Psoas muscle (tissue), 8 donors: ENCODE measurements at places on chromosomes 5 and 9. TPM values are rescaled to one million over a fixed set of nuclear protein-coding genes. Genes with fewer than 3 reads are reported as not detected.

GRCh38 chr9:107734256-107735013 is 244.9 kb upstream of the KLF4 start:
- peak; percentile 28 for DNase-seq

- DNase-seq, result no peak
Measured at GRCh38 chr5:24094081-24094679, 550.6 kb downstream of the CDH10 start.

- DNase-seq, result no peak
Measured at GRCh38 chr5:58810086-58810485, 227.2 kb downstream of the RAB3C start.

GRCh38 chr9:111271481-111272080 is 58.4 kb downstream of the OR2K2 start:
- DNase-seq, result no peak

- DNase-seq, result no peak
Measured at GRCh38 chr5:10964806-10965205, 203.8 kb upstream of the DAP start.

- DNase-seq, result no peak
Measured at GRCh38 chr5:132877938-132878337, 4.5 kb downstream of the LEAP2 start.

- no peak for DNase-seq
Measured at GRCh38 chr9:128077847-128078503, 9.9 kb downstream of the SLC25A25 start.

DNA sequence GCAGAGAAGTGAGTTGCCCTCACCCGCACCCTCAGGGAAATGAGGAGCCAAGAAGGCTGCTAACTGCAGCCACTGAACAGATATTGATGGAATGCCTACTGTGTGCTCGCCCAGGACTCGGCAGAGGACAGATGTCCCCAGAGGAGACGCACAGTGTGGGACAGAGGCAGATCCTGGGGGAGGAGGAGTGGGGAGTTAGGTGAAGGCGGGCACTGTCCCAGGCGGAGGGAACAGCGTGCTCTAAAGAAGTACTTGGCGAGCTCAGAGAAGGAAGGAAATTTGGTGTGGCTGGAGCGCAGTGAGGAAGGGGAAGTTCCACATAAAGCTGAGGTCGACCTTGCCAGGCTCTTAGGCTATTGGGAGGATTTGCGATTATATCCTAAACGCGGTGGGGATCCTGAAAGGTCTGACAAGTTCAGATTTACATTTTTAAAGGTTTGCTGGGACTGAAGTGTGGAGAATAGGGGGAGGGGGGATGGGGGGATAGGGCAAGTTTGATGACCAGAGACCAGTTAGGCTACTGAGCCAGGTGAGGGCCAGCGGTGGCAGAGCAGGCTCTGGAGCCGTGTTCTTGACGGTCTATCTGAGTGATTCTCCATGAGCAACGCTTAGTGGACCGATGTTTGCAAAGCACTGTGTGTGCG is 23.6 kb upstream of the CERCAM start:
- no peak for DNase-seq

Gene FIBCD1
- total RNA-seq, result not detected

GRCh38 chr5:123093601-123094236 is 4.7 kb downstream of the PRDM6 start:
- no peak for DNase-seq

GRCh38 chr5:148950892-148951291 is 112.0 kb downstream of the SH3TC2 start:
- DNase-seq, result no peak

DNA sequence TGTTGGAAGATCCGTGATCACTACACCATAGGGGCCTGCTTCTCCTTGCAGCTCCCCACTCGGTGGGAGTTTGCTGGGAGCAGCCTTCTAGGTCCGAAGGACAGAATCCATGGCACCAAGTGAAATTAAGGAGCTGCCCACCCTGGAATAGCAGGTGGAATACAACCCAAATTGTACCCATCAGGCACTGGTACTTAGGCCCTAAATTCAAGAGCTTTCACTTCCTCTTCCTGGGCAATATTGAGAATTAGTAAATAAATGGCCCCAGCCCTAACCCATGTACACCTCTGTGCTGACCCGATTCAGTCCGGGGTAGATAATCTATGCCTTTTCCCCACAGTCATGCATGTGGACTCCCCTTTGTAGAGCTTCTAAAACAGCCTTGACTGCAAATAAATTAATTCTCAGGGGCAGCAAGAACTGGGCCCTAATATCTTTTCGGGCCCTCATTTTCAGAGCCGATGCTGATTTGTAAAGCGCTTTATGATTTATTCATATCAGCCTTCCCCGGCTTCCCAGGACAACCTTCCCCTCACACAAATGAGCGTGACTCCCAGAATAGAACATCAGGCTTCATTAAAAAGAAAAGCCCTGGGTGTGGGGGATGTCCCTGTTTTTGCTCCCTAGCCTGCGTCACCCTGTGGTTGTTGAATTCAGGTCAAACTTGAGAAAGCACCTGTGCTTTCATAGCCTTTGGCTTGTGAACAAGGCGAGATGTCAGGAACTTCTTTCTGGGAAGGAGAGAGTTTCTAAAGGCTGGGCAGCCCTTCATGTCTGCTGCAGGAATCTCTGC is 126.1 kb upstream of the TBC1D2 start:
- DNase-seq, result no peak

- DNase-seq, result no peak
Measured at GRCh38 chr9:87197349-87198130, 250.2 kb upstream of the GAS1 start.

GRCh38 chr5:139374909-139375308 is 8.2 kb downstream of the SLC23A1 start:
- no peak for DNase-seq

- no peak for DNase-seq
Measured at GRCh38 chr5:1831677-1832313, 30.6 kb downstream of the NDUFS6 start.

Gene CAMK2A
- total RNA-seq, result 41.7 TPM

DNA sequence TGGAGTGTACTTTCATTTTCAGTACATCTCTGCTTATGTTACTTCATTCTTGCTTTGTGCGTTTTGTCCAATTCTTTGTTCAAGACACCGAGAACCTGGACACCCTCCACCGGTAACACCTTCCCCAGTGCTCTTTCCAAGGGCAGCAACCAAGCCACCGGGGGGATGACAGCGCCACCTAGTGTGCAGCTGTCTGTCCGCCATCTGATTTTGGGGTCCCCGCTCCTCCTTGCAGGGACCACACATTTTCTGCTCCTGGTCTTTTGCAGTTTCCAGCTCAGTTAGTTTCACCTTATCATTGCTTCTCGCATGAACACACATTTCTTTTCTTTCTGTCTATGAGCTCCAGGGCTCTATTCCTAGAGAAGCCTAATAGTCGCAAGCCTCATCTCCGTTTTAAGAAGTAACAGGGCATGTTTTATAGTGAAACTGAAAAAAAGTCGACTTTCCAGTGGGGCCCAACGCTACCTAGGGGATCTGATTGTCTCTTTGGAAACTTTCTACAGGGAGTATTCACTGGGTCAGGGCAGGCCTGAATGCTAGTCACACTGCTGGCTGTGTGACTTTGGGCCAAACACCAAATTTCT is 152.1 kb downstream of the FSTL4 start:
- no peak for DNase-seq

DNA sequence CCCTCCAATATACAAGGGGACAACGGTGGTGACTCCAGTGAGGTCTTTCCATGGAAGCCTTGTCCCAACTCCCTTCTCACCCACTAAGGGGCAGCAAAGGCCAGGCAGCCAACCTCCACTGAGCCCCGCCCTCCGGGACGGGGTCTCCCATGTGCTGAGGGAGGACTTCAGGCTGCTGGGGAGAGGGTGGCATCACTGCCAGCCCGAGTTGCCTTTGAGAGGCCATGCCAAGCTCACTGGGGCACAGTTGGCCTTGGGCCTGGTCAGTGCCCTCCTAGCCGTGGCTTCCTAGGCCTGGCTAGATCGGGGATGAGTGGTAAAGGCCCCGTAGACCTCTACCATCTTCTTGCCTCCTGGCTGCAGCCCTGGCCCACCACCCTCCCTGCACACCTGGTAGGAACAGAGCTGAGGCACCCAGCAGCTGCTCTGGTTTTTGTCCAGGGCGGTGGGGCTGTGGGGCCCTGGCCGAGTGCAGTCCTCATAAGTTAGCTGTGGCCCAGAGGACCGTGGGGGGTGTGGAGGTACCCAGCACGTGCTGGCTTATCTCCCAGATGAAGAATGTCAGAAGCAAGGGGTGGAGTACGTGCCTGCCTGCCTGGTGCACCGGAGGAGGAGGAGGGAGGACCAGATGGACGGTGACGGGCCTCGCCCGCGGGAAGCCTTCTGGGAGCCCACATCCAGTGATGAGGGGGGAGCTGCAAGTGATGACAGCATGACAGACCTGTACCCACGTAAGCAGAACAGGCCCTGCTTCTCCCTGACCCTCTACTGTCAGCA is 3.2 kb downstream of the SURF2 start:
- no peak for DNase-seq

Gene SLC36A2
- 27.9 TPM for total RNA-seq

DNA sequence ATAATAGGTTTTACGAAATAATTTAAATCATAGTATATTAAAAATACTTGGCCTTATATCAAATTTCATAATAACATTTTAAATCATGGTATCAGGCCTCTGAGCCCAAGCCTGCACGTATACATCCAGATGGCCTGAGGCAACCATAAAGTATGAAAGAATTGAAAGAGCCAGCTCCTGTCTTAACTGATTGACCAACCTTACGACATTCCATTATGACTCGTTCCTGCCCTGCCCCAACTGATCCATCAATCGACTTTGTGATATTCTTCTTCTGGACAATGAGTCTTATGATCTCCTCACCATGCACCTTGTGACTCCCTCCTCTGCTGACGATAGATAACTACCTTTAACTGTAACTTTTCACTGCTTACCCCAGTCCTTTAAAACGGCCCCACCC is 545.0 kb downstream of the MTRR start:
- no peak for DNase-seq

Gene MEIKIN
- total RNA-seq, result not detected

Gene SVEP1
- total RNA-seq, result 5.5 TPM

Gene SMC5
- 19.1 TPM for total RNA-seq

Gene IFNA6
- total RNA-seq, result not detected

- DNase-seq, result no peak
Measured at GRCh38 chr9:91163444-91163772, 198.3 kb downstream of the AUH start.

DNA sequence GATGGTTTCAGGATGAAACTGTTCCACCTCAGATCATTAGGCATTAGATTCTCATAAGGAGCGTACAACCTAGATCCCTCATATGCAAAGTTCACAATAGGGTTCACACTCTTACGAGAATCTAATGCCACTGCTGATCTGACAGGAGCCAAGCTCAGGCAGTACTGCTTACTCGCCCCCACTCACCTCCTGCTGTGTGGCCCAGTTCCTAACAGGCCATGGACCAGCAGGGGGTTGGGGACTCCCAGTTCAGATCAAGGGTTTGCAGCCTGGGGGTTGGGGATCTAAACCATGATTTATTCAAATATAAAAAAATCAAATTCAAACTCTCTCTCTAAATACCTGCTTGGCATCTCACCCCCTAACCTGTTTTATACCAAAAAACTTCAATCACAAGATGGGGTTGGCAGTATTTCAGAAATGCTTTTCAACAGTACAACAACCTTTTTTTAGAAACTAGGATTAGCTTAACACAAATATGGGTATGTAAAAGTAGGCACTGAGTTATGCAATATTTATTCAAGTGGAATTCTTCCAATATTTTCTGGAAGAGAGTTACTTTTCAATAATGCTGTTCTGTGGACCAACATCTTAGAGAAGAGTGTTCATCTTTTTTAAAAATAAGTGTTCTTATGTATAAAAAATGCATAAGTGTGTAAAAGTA is 30.1 kb upstream of the SLC12A2 start:
- no peak for DNase-seq
